ENCODE measurements at places on chromosomes 11 and 22.

GRCh38 chr11:75188671-75189070 is 37.8 kb downstream of the SLCO2B1 start:
- DNase-seq = no peak

DNA sequence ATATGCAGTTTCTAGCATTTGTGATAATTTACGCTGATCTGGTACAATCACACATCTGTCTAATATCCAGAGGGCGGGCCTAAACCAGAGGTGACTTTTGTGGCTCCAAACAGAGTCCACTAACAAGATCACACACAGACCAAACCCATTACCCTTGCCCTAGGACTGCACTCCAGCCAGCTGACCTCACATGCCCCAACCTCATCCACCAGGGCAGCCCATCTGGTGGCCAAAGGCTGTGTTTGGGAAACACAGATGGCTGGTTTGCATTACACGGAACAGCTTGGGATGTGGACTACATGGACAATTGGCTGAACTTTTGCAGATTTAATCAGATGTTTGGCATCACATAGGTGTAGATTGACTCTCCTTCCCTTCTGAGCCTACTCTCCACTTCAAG is 228.2 kb downstream of the GRIK4 start:
- DNase-seq = no peak

- DNase-seq = no peak
Measured at GRCh38 chr22:23651676-23652075, 19.6 kb upstream of the DRICH1 start.

DNA sequence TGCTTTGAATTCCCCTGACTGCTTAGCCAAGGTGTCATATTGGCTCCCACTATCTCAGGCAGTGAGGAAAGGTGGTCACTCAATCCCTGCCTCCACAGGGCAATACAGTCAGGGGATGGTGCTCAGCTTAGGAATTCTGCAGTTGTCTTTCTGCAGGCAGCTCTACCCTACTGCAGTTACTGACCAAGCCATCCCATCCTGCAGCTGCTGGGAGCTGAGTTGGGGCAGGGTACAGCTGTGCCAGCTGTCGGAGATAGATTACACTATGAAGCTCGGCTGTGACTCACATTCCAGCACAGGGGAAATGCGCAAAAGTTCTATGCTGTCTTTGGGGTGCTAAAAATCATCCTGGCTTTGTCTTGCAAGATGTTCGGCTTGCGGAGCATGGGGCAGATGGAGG is 4.4 kb upstream of the DAGLA start:
- DNase-seq = no peak

GRCh38 chr11:64327375-64327774 is 9.5 kb downstream of the PRDX5 start:
- no peak for DNase-seq

DNA sequence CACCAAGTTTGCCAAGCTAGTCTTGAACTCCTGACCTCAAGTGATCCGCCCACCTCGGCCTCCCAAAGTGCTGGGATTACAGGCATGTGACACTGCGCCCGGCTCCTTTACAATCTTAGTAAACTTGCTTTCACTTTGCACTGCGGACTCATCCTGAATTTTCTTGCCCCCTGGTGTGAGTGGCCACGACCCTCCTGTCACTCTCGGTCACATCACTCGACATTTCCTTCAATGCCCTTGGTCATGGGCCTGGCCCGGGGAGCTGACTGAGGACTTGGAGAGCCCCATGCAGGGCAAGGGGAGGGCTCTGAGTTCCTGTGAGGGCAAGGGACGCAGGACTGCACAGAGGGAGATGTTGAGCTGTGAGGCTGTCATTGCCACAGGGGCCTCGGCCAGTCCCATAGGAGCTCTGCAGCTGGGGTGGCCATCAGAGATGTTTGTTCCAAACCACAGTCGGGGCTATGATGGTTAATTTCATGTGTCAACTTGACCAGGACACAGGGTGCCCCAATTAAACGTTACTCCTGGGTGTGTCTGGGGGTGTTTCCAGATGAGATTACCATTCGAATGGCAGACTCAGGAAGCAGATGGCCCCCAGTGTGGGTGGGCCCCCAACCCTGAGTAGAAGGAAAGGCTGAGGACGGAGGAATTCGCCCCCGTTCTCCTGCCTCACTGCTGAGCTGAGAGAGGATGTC is 21.2 kb downstream of the A4GALT start:
- DNase-seq = no peak

GRCh38 chr22:42855721-42856120 is 1.4 kb downstream of the ARFGAP3 start:
- no peak for DNase-seq

DNA sequence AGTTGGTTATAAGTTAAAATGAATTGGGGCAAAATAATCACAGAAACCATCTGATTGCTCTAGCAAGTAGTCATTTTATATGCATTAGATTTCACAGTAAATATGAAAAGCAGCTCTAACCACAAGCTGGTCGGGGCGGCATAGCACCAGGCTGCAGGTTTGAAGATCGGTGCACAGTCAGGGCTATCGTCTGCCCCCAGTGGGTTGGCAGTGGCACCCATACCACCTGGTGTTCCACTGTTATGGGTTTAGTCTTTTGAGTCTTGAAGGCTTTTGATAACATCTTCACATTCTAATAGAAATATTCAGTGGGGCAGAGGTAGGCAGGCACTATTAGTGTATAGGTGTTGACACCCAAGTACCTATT is 62.1 kb downstream of the GRK3 start:
- no peak for DNase-seq

GRCh38 chr11:109894242-109894641 is 198.9 kb upstream of the ZC3H12C start:
- no peak for DNase-seq

- no peak for DNase-seq
Measured at GRCh38 chr11:43955381-43956118, 13.1 kb downstream of the C11orf96 start.

- peak; percentile 69 for DNase-seq
Measured at GRCh38 chr11:33773987-33774735, at the start of gene FBXO3. Gene FBXO3, minus strand, starts transcription at chr11:33774520. Its CDS starts 23 bp downstream, at chr11:33774497.

- no peak for DNase-seq
Measured at GRCh38 chr11:6249770-6250555, 9.7 kb upstream of the CCKBR start.

GRCh38 chr22:29480512-29481264 is 670 bp downstream of the NEFH start:
- DNase-seq = peak; percentile 28

DNA sequence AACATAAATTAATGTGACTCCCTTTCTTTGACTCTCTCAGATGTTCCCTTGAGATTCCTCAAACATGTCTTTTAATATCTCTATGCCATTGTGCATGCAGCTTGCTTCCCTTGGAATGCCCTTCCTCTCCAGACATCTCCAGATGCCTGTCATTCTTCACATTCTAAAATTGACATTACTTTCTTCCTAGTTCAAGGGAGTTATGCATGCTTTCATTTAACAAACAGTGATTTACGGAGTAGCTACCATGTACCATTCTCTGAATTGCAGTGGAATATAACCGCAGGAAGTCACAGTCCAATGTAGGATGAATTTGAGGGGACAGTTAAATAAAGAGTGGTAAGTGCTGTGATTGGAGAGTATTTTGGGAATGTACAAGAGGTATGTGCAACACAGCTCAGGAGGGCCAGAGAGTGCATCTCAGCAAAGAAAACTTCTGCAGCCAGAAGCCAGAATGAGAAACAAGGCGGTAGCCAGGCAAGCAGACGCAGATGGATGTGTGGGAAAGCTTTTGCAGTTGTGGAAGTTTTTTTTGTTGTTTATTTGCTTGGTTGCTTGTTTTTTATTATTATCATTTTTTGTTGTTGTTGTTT is 18.7 kb downstream of the MMP10 start:
- no peak for DNase-seq

- no peak for DNase-seq
Measured at GRCh38 chr22:50272044-50272802, 2.0 kb upstream of the MAPK11 start.

- no peak for DNase-seq
Measured at GRCh38 chr11:46633291-46634217, 16.2 kb downstream of the ATG13 start.

DNA sequence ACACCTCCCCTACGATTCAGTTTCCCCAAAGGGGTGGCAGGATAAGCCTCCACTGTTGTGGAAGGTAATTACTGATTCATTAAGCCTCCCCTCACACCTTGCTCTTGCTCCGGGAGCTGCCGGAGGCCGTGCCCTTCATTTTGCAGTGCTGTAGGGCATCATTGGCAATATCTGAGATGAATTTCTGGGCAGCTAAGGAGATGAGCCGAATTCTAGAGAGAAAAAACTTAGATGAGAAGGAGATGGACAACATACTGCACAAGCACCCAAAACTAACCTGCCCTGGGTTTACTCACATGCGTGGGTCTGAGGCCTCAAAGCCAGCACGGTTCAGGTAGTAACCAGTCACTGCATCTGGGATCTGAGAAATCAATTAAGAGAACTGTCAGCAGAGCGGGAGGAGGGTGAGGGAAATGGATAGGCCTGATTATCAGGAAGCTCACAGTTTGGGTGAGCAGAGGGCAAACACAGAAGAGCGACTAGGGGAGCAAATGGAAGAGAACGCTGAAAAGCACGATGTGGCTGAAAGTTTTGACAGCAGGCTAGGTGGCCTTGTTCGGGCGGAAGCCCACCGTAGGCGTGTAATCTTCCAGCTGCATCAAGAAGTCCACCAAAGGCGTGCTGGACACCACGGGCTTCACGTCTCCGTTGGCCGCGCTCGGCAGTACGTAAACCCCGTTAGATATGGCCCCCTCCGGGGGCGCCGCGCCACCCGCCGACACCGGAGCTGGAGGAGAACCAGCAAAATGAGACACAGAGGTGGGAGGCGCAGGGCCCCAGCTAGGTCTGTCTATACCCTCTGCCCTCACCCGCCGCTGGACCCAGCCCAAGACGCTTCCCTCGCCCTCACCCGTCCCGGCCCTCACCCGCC is 689 bp downstream of the TAF10 start:
- no peak for DNase-seq

DNA sequence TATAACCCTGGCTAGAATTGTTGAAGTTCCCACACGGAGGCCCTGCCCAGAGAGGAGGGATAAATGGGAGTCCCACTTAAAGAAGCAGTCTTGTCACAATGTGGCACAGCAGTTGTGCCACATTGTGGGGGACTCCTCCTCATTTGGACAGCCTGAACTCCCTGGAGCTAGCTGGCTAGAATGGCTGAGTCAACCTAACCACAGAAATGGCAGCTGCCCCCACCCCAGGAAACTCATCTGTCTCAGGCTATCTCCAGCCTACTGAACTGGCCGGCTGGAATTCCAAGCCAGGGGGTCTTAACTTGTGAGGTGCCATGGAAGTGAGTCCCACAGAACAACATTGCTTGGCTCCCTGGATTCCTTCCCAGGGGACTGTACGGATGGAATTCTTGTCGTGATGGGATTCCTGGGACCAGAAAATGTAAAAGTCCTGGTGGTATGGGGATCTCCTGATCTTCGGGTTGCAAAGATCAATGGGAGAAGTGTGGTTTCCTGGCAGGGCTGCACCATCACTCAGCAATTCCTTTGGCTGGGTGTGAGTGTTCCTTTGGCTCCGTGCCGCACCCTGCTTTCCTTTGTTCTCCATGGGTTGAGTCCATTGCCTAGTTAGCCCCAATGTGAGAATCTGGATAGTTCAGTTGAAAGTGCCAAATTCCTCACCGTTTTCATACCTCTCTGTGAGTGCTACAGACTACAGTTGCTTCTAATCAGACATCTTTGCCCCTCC is 791.2 kb upstream of the FAT3 start:
- DNase-seq = no peak

DNA sequence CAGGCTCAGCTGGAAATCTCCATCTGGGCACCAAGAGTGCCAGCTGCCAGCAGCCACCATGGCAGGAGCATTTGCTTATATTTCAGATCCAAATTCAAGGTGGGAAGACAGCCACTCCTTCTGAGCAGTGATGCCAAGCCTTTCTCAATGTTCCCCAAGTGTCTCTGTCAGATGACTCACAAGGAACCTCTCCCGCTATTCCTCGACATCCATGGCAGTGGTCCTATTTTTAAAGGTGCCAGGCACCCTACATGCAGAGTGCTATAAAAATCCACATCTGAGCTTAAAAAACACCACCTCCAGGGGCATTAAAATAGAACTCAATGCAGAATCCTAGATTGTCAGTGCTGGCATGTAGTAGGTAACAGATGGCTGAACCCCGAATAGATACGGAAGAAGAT is 112.1 kb downstream of the SLC1A2 start:
- no peak for DNase-seq

- DNase-seq = no peak
Measured at GRCh38 chr11:115258216-115258615, 246.0 kb downstream of the CADM1 start.

GRCh38 chr11:58900479-58901420 is 38.5 kb upstream of the GLYATL1 start:
- DNase-seq = peak; percentile 46

DNA sequence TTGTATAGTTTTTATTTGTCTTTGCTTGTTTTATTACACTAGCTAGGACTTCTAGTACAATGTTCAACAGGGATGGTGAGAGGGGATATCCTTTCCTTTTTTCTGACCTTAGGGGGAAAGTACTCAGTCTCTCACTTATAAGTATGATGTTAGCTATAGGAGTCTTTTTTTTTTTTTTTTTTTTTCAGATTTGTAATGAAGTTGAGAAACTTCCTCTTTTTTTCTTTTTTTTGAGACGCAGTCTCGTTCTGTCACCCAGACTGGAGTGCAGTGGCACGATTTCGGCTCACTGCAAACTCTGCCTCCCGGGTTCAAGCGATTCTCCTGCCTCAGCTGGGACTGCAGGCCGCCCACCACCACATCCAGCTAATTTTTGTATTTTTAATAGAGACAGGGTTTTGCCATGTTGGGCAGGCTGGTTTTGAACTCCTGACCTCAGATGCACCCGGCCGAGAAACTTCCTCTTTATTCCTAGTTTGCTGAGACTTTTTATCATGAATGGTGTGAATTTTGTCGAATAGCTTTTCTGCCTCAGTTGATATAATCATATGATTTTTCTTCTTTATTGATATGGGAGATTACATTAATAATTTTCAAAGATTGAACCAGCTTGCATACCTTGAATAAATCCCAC is 10.9 kb downstream of the TRIM22 start:
- no peak for DNase-seq

DNA sequence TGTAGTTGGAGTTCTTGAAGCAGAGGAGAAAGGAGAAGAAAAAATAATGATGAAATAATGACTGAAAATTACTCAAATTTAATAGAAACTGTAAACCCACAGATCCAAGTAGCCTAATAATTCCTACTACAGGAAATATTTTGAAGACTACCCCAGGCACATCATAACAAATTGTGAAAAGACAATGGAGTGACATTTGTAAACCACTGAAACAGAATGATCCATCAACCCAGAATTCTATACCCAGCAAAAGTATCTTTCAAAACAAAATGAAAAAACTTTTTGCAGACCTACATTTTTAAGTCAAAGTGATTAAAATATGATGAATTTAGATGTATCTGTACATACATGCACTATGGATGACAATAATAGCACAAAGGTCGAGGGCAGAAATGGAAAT is 194.6 kb downstream of the TMEM135 start:
- no peak for DNase-seq
